NCI-H1694 (cell line): ENCODE measurements at places on chromosomes 3 and 15.
A peak's percentile ranks its signal among the peaks of the same experiment; 100 is the strongest.

DNA sequence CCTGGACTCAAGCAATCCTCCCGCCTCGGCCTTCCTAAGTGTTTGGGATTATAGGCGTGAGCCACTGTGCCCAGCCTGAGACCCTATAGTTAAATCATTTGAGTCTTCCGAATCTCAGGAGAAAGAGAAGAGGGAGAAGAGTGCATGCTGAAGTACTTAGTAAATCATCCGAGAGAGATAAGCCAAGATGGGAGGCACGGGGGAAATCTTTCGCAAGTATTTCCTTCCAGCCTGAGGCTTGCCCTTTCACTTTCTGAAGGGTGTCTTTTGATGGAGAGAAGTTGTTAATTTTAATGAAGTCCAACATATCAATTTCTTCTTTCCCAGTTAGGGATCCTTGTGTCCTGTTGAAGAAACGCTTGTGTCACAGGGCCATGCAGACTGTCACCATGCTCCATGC is 97.1 kb upstream of the SLC6A6 start:
- no peak for DNase-seq

DNA sequence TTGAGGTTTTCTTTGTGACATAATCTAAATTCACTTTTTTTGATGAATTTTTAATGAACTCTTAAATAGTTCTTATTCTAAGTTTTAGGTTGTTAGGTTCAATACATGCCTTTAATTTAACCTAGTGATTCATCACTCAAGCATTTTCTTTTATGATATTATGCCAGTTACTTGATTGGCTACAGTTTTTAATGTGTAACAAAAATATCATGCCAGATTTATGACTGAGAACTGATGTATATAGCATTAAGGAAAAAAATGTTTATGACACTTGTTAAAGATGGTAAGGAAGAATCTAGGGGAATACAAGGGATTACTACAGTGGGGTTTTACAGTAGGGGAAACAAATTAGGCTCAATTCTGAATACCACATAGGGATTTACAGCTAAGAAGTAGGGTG is 103.1 kb downstream of the VGLL3 start:
- no peak for DNase-seq

- no peak for DNase-seq
Observed at GRCh38 chr3:186082150-186082549, 26.7 kb downstream of the ETV5 start.

DNA sequence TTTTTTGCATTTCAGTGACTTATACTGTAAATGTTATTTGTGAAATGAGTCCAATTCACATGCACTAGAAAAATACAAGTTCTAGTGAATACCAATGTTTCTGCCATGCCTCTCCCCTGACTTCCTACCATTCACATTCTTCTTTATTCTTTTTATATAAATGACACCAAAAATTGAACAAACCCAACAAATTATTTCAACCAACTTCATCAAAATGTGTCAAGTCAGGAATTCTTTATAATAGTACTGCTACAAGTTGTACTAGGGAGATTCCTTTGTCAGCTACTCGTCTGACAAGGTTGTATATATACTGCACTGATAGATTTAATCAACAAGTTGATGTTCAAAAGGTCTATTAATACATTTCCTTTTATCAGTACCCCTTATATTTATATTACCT is 3.0 kb downstream of the TBL1XR1 start:
- DNase-seq, result no peak

- no peak for DNase-seq
Observed at GRCh38 chr3:12986521-12986920, 86.7 kb downstream of the IQSEC1 start.

GRCh38 chr15:52179278-52180195 is 11.7 kb downstream of the GNB5 start:
- DNase-seq, result peak; percentile 57

DNA sequence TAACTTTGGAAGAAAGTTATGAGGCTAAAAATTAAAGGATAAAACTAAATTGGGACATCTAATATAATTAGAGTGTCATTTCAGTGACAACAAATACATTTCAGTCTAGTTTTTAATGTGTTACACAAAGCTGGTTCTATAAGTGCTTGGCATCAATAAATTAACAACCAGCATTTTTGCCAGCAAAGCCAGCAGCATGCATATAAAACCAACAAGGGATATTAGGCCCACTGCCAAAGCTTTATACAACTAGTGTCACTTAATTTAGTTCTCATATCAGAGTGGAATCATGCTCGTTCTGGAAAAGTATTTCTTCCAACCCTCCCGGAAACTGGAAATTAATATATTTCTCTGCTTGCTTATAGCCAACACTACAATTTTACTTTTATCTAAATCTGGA is 88.8 kb downstream of the THBS1 start:
- peak; percentile 30 for DNase-seq

GRCh38 chr3:139113231-139113992 is 68.7 kb upstream of the PRR23C start:
- no peak for DNase-seq

DNA sequence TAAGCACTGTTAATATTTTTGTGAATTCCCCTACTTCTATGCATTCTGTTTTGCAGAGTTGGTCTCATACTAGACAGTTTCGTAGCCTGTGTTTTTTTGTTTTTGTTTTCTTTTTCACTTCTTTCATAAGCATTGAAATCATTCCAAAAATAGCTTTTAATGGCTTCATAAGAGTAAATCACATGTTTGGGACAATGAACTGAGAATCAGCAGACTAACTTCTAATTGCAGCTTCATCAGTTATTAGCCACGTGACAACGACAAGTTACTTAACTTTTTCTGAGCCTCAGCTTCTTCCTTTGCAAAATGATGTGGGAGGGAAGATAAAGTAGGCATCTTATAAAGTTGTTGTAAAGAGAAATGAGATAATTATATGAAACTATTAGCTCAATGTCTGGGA is 124.8 kb downstream of the LIPC start:
- no peak for DNase-seq

- no peak for DNase-seq
Observed at GRCh38 chr3:66449411-66449974, 51.3 kb downstream of the LRIG1 start.

DNA sequence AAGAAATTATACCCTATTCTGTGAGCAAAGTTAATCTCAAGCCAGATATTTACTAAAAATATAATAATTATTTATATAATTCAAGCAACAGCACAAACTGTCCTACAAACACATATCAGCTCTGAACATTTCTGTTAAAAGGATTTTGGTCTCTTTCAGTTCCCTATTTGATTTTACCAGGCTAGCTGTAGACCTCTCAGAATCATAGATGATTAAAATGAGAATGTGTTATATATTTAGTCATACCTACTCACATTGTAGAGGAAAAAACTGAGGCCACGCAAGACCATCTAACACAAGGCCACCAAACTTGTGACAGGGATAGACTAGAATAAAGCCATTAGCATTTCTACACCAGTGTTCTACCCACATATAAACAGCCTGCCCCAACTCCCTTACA is 28.5 kb downstream of the ACKR4 start:
- DNase-seq, result no peak

DNA sequence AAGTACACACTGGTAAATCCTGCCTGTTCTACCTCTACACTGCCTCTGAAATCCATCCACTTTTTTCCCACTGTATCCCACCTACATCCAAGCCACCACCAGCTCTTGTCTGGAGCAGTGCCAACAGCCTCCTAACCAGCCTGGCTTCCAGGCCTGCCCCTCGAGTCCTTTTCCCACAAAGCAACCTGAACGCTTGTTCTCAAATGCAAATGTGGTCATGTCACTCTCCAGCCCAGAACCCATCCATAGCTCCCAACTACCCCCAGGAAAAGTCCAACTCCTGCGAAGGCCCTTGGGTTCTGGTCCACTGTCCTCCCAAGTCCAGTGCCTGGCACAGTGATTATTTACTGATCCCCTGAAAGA is 83.8 kb downstream of the SEMA5B start:
- DNase-seq, result no peak

- no peak for DNase-seq
Observed at GRCh38 chr15:69910514-69910913, 187.2 kb downstream of the TLE3 start.

DNA sequence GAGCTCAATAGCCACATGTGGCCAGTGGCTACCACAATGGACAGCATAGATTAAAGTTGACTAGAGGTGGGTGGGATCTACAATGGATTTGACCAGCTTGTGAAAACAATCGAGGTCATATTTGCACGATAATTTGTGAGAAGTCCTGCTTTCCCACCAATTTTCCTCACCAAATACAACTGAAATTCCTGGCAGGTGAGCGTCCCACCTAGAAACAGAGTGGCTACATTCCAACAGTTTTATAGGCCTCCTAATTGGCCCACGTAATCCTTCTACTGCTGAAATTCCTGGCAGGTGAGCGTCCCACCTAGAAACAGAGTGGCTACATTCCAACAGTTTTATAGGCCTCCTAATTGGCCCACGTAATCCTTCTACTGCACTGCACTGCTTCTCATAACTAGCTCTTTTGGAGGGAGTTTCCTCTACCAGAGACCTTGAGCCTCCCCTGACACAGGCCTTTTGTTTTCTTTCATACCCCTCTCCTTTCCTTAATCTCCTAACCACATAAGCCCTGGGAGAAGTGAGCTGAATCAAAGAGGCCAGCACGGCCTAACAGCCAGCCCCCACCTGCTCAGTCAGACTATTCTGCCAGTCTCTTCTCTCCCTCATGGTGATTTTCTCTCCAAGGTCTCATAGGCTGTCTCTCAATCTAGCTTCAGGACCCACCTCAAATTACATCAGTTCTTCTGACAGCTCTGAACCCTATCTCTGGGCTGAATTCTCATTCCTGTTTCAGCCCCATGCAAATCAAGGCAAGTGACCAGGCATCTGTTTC is 80.2 kb downstream of the BFSP2 start:
- DNase-seq, result no peak

GRCh38 chr3:81502236-81502635 is 259.2 kb downstream of the GBE1 start:
- DNase-seq, result no peak

GRCh38 chr3:8891774-8892173 is 71.5 kb downstream of the RAD18 start:
- DNase-seq, result no peak

DNA sequence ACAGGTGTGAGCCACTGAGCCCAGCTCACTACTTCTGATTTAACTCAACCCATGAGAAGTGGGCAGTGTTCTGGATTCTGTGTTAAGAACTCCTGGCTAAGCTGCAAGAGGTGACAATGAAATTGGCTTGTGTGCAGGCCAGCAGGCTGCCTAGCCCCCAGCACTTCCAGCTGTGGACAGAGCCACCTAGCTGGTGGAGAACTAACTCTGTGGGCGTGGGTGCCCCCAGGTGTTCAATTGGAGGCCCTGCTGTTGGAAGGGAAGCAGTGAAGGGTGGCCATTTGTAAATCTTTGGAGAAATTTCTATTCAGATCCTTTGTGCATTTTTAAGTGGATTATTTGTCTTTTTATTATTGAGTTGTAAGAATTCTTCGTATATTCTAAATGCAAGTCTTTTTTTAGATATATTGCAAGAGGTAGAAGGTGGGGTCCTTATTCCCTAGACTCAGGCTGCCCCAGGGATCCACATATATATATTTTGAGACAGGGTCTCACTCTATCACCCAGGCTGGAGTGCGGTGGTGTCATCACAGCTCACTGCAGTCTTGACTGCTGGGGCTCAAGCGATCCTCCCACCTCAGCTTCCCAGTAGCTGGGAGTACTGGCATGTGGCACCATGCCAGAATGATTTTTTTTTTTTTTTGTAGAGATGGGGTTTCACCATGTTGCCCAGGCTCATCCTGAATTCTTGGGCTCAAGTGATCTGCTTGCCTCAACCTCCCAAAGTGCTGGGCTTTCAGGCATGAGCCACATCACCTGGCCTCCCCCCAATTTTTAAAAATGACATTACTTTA is 7.2 kb upstream of the SCAMP5 start:
- DNase-seq, result peak; percentile 65

- DNase-seq, result no peak
Observed at GRCh38 chr15:77311618-77312398, 108.1 kb downstream of the PEAK1 start.

DNA sequence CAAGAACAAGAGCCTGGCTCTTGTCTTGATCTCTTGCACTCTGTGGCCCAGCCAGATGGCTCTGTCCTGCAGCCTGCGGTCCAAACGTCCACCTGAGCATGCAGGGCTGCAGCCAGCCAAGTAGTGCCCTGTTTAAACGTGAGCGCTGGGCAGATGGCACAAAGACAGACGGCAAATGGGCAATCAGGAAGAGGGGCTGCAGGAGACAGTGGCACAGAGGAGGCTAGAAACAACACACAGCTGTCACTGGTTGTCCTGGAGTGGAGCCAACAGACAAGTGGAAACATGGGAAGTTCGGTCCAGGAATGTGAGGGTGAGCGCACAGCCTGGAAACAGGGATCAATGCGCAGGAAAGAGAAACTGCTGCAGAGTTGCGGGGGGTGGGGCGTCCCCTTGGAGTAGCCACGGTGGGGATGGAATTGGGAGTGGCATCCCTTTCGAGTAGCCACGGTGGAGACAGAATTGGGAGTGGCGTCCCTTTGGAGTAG is 10.7 kb upstream of the ZXDC start:
- peak; percentile 92 for DNase-seq

DNA sequence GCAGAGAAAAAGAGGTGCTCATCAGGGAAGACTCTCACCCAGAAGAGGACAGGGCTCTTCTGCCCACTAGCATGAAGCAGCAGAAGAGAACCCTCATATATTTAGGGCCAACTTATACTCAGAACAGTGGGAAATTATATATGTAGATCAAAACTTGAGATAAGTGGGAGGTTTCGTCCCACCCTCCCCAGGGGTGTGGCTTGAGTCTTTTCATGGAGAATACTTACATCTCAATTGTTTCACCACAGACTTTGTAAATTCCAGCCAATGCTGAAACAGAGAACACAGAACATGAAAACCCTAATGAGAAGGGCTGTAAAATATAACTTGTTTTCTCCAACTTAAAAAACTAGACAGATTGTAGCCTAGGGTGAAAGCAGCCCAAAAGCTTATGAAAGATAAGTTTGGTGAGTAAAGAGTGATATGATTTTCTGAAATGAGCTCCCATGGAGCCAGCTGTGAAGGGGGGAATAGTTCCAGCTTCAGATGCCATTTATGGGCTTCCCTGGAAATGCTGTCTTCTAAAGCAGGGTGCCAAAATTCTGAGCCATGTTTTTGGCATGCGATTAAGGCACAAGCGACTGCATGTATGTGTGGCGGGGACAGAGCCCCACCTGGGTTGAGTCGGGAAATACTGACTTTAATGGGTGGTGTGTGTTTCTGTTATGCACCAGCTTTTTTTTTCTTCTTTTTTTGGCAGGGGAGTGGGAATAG is 92.9 kb downstream of the WDR76 start:
- no peak for DNase-seq

GRCh38 chr3:54599716-54600115 is 328.1 kb downstream of the LRTM1 start:
- DNase-seq, result no peak

DNA sequence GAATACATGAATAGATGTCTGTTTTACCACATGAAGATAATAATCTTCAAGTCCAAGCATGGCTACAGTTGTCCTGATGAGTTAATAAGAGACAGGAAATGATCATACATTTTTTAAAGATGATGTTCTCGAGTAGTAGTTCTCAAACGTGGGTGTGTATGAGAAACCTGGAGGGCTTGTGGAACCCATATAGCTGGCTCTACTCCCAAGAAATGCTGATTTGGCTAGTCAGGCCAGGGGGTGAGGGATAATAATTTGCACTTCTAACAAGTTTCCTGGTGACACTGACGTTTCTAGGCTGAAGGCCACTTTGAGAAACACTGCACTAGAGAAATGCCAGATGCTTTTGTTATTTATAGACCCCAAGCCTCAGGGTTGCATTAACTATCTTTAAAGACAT is 37.0 kb downstream of the ROPN1B start:
- DNase-seq, result no peak
